ENCODE measurements at places on chromosomes 16 and 17. TPM values are rescaled to one million over a fixed set of nuclear protein-coding genes. Genes with fewer than 3 reads are reported as not detected.

SEPHS2 gene
- 9.2 TPM for total RNA-seq

KIF18B gene
- 0.15 TPM for total RNA-seq

C1QL1 gene
- total RNA-seq = 0.45 TPM

PIK3R6 gene
- not detected for total RNA-seq

CETP gene
- total RNA-seq = not detected

NXN gene
- 57.7 TPM for total RNA-seq

DNAH2 gene
- total RNA-seq = 0.15 TPM

MYLK3 gene
- total RNA-seq = not detected

PLCD3 gene
- total RNA-seq = 26.9 TPM

SLC38A8 gene
- total RNA-seq = not detected

KRTAP9-2 gene
- total RNA-seq = not detected

FBXW10 gene
- total RNA-seq = not detected

SMTNL2 gene
- 16.1 TPM for total RNA-seq

ARSG gene
- total RNA-seq = 3.2 TPM

MYH8 gene
- total RNA-seq = not detected

MYH10 gene
- total RNA-seq = 149 TPM

HSPB9 gene
- total RNA-seq = not detected

ORAI3 gene
- 51.4 TPM for total RNA-seq

HBA1 gene
- not detected for total RNA-seq

TBC1D3I gene
- total RNA-seq = not detected

FBXO39 gene
- total RNA-seq = not detected

RNF43 gene
- 2.3 TPM for total RNA-seq

CES4A gene
- total RNA-seq = 13.6 TPM

KRTAP1-3 gene
- not detected for total RNA-seq

TBC1D3L gene
- 1.4 TPM for total RNA-seq

SLC5A10 gene
- 0.87 TPM for total RNA-seq

NKIRAS2 gene
- total RNA-seq = 33.5 TPM

PIRT gene
- total RNA-seq = not detected

MPP2 gene
- total RNA-seq = 3.6 TPM

GLIS2 gene
- 13.5 TPM for total RNA-seq

KIF2B gene
- not detected for total RNA-seq

DRC7 gene
- not detected for total RNA-seq

LDHD gene
- 4.2 TPM for total RNA-seq

KRTAP2-2 gene
- total RNA-seq = 0.15 TPM

SGCA gene
- not detected for total RNA-seq

CCDC182 gene
- total RNA-seq = not detected

TMEM98 gene
- total RNA-seq = 86.0 TPM

RUSF1 gene
- 39.8 TPM for total RNA-seq

P2RX1 gene
- not detected for total RNA-seq

CCT6B gene
- 1.4 TPM for total RNA-seq

JMJD8 gene
- 52.3 TPM for total RNA-seq

CHD9NB gene
- total RNA-seq = 0.52 TPM

OMG gene
- not detected for total RNA-seq

CCL23 gene
- total RNA-seq = not detected

LITAFD gene
- not detected for total RNA-seq

ARHGAP44 gene
- total RNA-seq = 1.3 TPM

ENKD1 gene
- 22.8 TPM for total RNA-seq

HEATR9 gene
- not detected for total RNA-seq

All from renal cortical epithelial cell (primary cell).